Stimulated activated CD8-positive, alpha-beta memory T cell treated with anti-CD3 and anti-CD28 coated beads, Interleukin-7, amount 100 ng/mL, for 1 hour (primary cell): ENCODE measurements at places on chromosomes 2 and 18.
A peak's percentile ranks its signal among the peaks of the same experiment; 100 is the strongest.

GRCh38 chr2:170878066-170878465, 51.0 kb upstream of the GORASP2 start:
- no peak for DNase-seq

- DNase-seq: no peak
Measured at GRCh38 chr18:5627776-5628511, 84.1 kb upstream of the EPB41L3 start.

DNA sequence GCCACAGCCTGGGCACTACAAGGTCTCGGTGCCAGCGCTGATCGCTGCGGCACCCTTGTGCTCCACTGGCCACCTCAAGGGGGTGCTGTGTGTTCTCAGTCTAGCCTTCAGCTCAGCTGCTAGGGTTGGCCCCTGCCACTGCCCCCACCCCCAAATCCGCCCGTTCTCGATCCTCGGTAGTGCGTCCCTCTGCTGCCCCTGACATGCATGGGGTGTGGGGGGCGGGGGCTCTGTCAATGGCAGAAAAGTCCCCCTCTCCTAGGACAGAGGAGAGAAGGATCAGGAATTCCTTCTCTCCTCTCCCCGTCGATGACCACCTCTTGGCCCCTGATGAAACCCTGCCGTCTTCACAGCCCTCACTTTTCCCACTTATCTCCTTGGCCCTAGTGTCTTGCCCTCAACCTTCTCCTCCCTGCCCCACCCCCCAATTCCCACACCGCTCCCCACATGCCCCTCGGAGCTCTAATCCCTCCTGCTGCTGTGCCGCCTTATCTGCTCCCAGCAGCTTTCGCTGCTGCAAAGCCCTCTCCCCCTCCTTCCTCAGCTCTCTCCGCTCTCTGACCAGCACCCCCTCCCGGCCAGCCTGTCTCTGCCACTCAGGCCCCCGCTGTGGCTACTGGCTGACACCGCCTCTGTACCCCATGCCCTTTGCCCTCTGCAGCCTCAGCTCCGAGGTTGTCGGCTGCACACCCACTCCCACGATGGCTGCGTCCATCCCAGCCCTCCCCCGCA, 4.3 kb upstream of the ASIC4 start:
- DNase-seq: peak; percentile 26

GRCh38 chr2:205903549-205904129, 182.3 kb downstream of the INO80D start:
- no peak for DNase-seq

GRCh38 chr2:240575101-240575965, 7.0 kb downstream of the RNPEPL1 start:
- DNase-seq: no peak

DNA sequence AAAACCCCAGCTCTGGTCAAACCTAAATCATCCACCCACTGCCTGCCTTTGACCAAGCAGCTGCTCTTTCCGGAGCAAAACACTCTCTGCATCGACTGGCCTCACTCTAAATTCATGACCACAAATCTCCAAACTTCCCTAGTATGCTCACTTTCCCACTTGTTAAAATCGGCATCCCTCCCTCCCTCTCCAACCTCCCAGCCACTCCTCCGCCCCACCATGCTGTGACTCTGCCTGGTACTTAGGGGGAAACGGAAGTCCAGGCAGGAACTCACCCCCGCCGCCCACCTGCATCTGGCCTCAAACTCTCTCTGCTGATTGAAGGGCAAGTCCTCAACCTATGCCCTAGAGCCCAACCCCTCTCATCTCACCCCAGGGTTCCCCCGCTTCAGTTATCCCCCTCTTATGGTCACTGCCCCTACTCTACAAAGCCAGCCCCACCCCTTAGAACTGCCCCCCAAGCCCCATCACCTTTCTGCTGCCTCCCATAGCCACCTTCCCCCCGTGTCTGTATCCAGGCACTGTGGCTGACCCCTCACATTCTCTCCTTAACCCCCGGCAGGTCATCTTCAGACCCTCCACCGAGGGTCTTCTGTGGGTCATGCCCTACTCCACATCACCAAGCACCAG, 3.8 kb upstream of the ADRA2B start:
- no peak for DNase-seq

DNA sequence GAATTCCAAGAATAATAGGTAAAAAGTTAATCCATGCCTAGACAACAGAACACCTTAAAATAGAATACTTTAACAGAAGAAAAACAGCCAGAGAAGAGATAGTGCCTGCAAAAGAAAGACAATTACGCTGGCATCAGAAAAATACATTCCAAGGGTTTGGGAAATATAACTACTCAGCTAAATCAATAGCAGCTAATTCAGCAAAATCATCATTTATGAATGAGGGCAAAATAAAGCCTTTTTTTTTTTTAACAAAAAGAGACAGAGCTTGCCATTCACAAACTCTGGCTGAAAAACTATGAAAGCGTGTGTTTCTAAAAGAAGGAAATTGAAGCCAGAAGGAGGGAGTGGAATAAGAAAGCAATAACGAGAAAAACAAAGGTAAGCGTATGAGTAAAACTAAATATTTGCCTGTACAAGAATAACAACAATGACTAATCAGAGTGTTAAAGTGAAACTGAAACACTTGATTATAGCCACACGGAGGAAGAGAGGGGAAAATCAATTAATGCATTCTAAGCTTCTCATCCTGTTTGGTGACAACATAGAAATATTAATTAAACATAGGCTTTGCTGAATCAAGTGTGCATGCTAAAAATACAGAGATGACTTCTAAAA, 90.2 kb downstream of the EHD3 start:
- no peak for DNase-seq

DNA sequence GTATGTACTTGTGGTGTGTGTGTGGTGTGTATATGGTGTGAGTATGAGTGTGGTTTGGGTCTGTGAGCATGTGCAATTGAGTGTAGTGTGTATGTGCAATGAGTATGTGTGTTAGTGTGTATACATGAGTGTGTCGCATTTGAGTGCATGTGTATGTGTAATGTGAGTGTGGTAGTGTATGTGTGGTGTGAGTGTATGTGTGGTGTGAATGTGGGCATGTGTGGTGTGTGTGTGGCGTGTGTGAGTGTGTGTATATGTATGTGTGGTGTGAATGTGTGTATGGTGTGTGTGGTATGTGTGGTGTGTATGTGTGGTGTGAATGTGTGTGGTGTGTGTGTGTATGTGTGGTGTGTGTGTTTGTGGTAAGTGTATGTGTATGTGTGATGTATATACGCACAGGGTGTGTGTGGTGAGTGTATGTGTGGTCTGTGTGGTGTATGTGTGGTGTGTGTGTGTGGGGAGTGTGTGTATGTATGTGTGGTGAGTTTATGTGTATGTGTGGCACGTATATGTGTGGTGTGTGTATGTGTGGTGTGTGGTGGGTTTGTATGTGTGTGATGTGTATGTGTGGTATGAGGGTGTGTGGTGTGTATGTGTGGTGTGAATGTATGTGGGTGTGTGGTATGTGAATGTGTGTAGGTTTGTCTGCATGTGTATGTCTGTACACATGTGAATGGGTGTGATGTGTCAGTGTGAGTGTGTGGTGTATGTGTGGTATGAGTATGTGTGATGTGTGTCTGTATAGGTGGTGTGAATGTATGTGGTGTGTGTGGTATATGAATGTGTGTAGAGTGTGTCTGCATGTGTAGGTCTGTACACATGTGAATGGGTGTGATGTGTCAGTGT, 123.4 kb downstream of the DOCK10 start:
- no peak for DNase-seq

DNA sequence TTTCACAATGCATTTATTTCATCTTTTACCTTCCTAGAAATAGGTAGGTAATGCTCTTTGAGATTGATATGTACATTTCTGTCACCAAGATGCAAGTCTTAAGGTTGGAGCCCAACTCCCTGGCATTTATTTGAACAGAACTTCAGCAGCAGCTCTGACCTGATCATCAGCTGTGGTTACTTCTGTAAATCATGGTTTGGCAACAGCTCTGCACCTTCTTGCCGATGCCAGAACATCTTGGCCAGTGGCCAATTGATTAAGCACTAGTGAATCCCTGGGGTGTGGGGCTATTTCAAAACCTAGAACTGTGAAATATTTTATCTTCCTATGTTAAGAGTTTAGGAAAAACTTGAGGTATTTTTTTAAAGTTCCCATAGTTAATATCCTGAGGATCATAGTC, 124.8 kb upstream of the NYAP2 start:
- DNase-seq: no peak

- DNase-seq: peak; percentile 13
Measured at GRCh38 chr2:177239932-177240630, 24.4 kb downstream of the NFE2L2 start.

DNA sequence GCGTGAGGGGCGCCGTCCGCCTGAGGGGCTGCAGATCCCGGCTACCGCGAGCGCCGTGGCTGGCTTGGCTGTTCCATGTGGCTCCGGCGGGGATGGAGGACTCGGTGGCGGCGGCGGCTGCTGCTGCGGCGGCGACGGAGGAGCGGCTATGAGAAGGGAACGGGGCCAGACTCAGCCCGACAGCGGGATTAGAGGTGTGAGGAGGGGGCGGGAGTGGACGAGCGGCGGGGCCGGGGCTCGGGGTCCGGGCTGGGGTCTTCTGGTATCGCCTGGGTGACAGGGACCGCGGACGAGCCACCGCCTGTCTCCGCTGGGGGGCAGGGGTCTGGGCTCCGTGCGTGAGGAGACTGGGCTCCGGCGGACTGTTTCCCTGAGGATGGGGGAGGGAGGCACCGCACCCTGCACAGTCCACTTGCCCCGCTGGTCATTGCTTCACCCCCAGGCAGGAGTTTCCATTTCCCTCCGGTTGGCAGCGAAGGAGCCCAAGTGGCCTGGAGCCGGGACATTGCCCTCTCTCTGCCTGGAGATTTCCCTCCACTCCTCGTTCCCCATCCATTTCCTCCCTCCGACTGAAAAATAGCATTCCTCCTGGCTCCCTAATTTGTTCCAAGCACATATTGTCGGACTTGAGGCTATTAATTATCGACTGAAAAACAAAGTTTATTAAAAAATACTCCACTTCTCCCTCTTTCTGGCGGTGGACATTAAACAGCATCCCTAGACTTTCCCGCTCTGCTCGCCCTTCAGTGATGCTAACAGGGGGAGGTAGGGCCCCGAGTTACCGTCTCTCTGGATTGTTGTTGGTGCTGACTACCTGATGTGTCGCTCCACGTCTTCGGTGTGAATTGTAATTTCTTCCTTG, 577 bp downstream of the EHBP1 start:
- DNase-seq: no peak

- no peak for DNase-seq
Measured at GRCh38 chr18:67636597-67637385, 120.3 kb upstream of the DSEL start.

DNA sequence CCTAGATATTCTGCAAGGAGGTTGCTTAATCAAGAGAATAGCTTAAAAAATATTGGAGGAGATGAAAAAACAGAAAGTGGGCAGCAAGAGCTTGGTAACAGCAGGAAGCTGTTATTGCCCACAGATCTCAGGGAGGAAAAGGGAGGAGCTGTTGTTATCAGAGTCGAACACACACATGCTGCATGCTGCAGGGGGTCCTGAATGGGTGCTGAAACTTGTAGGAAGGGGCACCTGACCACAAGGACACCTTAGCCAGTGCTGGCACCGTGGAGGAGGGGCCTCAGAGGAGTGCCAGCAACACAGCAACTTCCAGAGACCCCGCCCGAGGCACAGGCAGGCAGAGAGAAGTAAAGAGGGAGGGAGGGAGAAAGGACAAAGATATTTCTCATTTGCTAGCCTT, 332.9 kb downstream of the SOCS6 start:
- DNase-seq: no peak

- no peak for DNase-seq
Measured at GRCh38 chr2:235666213-235666781, 172.5 kb downstream of the AGAP1 start.

DNA sequence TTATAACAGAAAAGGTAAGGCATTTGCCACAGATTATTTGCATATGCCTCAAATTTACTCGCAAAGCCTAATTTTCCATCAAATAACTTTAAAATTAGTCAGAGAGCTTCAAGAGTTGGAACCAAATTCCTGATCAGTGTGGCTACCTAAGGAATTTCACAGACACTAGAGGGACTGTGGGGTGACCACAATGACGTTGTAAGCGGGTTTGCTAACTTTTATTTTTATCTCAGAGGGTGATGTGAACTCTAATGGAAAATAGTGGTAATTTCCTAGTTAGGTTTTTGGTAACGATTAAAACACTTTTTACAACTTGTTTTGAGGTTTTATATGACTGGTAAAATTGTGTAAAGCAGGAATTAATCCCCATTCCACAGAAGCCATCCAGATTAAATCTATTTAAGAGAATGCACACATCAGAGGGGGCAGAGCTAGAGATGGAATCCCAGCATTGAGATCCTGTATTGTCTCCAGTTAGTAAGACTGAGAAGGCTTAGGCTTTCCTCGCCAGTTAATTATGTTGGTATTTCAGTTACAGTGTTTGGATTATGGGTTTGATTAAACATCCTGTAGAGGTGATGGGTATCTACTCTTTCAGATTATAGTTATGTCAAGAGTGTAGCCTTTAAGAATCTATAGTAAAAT, 129.0 kb downstream of the GPD2 start:
- DNase-seq: no peak

- no peak for DNase-seq
Measured at GRCh38 chr2:145483854-145484253, 963.9 kb upstream of the ZEB2 start.
